HepG2 (cell line): ENCODE measurements at places on chromosomes 1 and 21.

DNA sequence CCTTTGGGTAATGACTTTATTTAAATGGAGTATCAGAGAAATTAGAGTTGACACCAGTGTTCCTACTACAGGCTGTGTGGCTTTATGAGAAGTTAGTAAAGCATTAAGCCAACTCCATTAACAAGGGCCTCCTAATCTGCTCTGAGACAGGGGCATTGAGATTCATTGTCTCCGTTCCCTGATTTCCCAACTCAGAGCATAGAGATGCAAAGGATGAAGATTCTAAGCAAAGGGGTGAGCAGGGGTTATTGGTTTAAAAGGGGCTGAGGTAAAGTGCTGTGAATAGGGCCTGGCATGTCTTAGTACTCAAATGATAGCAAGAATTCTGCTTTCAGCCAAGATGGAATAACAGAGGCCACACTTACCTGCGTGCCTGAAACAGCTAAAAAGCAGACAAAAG is 428.4 kb downstream of the PTPRU start:
- DNase-seq = no peak

DNA sequence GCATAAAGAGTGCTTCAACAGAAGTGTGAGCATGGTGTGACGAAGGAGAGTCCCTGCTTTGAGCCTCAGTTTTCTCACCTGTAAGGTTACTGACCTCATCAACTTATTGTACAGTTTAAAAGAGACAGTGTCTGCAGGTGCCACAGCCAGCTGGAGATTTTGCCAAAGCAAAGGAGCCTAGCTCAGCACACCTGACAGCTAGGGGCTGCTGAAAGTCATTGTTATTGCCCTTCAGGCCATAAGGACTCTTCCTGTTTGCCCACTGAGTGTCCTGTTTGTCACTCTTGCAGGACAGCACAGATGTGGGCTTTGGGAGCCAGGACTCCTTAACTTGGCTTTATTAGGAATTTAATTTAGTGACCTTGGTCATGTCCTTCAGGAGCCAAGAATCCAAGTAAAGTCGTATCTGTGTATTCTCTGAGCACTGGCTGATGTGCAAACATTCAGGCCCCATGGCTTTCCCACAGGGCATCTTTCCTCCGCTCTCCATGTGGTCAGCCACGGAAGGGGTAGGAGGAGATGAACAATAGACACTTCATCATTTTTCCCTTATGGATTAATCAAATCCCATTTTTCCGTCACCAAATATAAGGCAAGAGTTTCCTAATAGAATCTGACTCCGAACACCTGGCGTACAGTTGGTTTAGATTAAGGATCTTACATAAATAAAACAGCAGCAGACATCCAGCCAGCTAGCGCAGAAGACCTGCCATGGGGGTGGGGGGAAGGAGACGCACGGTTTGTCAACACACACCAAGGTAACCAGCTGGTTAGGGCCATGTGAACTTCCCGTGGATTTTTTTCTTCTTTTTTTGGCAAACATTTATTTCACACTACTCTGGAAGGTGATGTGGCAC is 43.1 kb upstream of the KANK4 start:
- no peak for DNase-seq

GRCh38 chr1:35371506-35371905 is 103.0 kb downstream of the ZMYM4 start:
- DNase-seq = no peak

DNA sequence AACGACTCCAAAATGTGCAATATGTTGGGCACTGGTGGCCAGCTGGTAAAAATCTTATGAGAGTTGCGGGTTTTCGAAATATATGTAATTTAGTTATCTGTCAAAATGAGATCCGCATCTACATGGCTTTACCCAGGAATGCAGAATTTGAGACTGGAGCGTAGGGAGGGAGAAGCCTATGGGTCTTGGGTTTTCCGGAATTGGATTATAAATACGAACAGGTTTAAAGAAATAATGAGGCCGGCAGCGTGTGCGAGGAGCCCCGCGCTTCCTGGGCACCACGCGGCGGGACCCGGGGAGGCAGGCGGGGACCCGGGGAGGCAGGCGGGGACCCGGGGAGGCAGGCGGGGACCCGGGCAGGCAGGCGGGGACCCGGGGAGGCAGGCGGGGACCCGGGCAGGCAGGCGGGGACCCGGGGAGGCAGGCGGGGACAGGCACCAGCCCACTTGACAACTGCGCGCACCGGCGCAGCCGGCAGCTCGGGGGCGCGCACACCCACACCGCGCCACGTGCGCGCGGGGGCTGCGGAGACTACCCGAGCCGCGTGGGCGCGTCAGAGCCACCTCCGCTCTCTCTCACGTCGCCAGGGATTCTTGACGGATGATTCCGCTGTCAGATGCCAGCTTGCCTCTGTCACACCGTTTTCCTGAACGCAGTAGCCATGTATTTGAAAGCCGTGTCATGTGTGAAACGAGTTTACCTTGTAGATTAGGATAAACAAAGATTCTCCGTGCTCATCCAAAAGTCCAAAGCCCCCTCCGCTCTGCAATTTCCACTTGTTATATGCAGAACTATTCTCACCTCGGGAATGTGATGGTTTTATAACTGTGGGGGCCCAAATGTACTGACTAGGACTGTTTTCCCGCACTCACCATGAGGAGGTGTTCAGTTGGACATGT is 54.3 kb upstream of the HNRNPU start:
- no peak for DNase-seq

GRCh38 chr1:61531716-61532115 is 193.2 kb downstream of the TM2D1 start:
- DNase-seq = no peak

DNA sequence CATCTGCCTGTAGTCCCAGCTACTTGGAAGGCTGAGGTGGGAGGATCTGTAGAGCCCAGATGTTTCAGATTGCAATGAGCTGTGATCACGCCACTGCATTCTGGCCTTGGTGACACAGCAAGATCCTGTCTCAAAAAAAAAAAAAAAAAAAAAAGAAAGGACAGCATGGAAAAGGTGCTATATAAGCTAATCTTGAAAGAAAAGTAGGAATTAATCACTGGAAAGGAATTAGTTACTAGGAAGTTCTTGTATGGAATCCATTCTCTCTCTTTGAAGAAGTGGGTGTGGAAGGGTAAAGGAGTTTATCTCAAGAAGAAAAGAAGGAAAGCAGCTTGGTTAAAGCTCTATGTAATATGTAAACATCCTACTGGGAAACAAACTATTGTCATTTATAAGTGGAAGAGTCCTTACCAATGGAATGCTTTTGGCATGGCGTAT is 339.2 kb downstream of the DPYD start:
- no peak for DNase-seq

GRCh38 chr21:39340687-39341086 is 8.2 kb downstream of the HMGN1 start:
- DNase-seq = no peak

DNA sequence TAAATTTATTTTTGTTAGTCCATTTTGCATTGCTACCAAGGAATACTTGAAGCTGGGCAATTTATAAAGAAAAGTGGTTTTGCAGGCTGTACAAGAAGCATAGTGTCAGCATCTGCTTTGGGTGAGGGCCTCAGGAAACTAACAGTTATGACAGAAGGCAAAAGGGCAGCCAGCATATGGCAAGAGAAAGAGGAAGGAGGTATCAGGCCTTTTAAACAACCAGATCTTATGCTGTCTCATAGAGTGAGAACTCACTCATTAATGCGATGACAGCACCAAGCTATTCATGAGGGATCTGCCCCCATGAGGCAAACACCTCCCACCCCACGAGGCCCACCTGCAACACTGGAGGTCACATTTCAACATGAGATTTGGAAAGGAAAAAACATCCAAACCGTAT is 898.4 kb downstream of the KCNT2 start:
- DNase-seq = no peak

DNA sequence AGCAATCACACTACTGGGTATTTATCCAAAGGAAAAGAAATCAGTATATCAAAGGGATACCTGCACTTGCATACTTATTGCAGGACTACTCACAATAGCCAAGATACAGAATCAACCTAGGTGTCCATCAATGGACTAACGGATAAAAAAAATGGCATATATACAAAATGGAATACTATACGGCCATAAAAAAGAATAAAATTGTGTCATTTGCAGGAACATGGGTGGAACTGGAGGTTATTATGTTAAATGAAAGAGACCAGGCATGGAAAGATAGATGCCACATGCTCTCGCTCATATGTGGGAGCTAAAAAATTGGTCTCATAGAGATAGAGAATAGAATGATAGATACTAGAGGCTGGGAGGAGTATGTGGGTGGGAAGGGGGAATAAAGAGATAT is 29.3 kb upstream of the CAP1 start:
- no peak for DNase-seq

GRCh38 chr1:218945050-218945449 is 228.6 kb upstream of the LYPLAL1 start:
- no peak for DNase-seq

GRCh38 chr1:52641307-52641706 is 8.3 kb downstream of the SHISAL2A start:
- no peak for DNase-seq

DNA sequence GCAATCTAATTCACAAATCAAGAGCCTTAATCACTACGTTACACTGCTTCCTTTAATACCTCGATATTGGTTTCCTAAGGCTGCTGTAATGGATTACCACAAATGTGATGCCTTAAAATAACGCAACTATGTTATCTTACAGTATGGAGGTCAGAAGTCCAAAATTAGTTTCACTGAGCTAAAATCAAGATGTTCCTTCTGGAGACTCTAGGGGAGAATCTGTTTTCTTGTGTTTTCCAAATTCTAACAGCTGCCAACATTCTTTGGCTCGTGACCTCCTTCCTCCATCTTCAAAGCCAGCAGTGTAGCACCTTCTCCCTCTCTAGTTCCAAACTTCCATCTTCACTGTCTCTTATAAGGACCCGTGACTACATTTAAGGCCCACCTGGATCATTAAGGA is 335.0 kb upstream of the NFIA start:
- DNase-seq = no peak

GRCh38 chr1:229129301-229130027 is 141.4 kb upstream of the RAB4A start:
- no peak for DNase-seq

DNA sequence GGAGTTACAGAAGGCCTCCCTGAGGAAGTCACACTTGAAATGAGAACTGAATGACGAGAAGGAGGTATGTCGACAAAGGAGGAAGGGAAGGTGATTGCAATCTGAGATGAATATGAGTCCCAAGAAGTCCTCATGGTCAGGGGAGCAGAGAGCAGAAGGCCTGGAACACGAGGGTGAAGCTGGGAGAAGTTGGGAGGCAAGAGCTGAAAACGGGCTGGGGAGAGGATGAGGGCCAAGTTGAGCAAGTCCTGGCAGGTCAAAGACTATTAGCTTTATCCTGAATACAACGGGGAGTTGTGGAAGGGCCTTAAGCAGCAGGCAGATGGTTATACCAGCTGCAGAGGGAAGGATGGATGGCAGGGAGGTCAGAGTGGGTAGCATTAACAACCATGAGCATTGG is 89.5 kb downstream of the KCNJ15 start:
- no peak for DNase-seq

- DNase-seq = no peak
Measured at GRCh38 chr21:33229099-33229783, 497 bp upstream of the IFNAR2 start.

DNA sequence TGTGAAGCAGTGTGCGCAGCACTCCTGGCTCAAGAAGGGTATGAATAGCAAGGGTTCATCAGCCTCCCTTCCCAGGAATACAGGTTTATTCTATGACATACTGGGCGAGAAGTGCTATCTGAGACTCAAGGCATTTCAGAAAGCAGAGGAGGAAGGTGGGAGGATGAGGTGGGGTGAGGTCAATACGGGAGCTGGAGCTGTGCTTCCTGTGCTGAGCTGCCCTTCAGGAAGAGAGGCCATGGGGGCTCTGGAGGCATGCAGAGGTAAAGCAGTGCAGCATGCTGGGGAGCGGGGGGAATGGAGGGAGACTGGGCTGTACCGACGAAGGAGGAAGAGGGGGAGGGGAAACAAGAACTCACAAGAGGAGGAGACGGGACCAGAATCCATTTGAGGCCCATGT is 717.6 kb downstream of the PTPRU start:
- DNase-seq = no peak

DNA sequence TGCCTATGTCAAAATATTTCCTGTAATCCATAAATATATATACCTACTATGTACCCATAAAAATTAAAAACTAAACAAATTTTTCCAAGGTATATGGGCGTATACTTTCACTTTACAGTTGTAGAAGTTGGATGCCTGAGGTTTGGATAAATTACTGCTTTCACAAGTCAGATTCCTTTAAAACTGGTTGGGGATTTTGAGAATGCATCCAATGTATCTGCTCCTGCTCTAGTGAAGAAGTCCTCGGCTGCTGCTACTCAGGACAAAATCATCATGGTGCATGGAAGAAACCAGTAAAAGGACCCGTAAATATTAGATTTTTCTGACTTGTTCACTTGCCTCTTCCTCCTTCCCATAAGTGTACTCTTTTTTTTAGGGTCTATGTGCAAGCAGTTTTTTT is 841.1 kb downstream of the USP25 start:
- no peak for DNase-seq

DNA sequence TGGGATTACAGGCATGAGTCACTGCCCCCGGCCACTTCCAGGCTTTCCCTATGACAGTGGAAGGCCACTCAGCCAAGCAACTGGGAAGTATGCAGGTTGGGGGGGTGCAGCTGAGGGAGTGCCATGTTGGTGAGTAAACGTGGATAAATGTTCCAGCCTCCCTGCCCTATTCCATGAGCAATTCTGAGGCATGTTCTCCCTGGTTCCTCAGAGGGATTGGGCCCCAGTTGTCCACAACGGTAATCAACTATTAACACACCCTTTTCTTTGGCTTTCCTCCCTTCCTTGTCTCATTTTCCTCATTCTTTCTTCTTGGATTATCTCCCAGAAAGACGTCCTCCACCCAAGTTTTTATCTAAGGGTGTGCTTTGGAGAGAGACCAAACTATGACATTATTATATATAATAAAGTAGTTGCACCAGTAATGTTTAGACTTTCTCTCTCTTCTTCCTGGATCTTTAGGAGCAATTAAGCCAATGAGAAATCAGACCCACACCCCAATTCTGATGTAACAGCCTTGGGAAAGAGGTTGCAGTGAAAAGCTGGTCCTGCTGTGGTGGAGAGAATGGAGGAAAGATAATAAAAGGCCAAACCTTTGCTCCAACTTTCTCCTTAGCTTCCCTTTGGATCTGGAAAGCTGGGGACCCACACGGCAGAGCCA is 6.8 kb upstream of the SLAMF9 start:
- DNase-seq = no peak

DNA sequence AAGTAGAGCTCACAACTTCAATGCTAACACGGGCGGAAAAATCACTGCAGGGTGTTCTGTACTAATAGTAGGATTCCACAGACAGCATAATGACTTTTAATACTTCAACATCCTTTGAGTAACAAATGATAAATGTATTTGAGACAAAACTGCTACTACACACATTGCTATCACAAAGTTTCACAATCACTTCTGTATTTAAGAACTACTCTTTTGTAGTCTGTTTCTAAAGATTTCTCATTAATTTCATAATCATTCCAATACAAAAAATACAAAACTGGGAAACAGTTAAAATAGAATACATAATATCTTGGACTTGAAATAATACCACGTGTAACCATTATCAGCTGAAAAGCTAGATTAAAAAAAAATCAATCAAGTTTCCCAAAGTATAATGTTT is 2.7 kb downstream of the HMGN1 start:
- DNase-seq = no peak

- no peak for DNase-seq
Measured at GRCh38 chr1:212035835-212036605, 472 bp downstream of the DTL start.
